Colonic mucosa (tissue), 4 donors: ENCODE measurements at places on chromosomes 7 and 10.

- no peak overlapping the region for H3K4me3 ChIP-seq
- no peak overlapping the region for H3K27ac ChIP-seq
- H3K4me1 ChIP-seq: no peaks in the 10 kb centered on the region
- H3K27me3 ChIP-seq: no peaks in the 10 kb centered on the region
- no peak for DNase-seq
- no peaks in the 10 kb centered on the region for H3K36me3 ChIP-seq
These were observed 250.4 kb upstream of the TCERG1L start for GRCh38 chr10:131561897-131562296.

GRCh38 chr10:498760-499435, 190.6 kb downstream of the DIP2C start:
- no peak for DNase-seq

DNA sequence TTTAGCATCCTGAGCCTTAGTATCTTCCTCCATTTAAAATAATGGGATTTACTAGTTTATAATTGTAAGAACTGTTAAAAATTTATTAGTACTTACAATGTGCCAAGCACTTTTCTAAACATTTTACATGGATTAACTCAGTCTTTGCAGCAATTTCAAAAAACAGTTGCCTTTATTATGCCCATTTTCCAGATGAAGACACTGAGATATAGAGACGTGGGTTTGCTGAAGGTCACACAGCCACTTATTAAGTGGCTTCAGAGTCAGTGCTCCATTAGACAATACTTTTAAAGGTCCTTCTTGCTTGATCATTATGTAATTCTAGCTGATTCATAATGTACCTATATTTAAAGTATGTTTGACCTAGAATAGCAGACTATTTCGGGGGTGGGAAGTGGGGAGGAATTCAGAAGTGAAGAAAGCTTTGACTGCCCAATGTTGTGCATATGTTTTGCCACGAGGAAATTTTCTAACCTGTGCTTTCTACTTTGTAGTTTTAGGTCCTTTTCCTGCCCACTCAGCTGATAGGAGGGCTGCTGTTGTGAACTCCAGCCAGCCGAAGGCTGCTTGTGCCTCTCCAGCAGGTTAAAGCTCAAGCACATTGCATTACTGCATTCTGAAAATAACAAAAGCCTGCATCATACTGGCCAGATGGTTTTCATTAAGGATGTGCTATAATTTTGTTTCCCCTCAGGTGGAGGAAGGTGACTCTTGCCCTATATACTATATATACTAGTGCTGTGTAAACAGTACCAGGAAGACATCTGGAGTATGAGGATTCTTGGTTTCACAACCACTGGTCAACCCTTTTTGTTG, 4.3 kb downstream of the PLEKHA8 start:
- no peaks in the 10 kb centered on the region for H3K27me3 ChIP-seq
- no peak for DNase-seq
- H3K36me3 ChIP-seq: no peaks in the 10 kb centered on the region
- H3K27ac ChIP-seq: no peak overlapping the region
- H3K4me3 ChIP-seq: no peak overlapping the region

GRCh38 chr10:46250481-46250880, 36.3 kb upstream of the ANTXRL start:
- H3K36me3 ChIP-seq: no peaks in the 10 kb centered on the region
- DNase-seq: no peak
- H3K27me3 ChIP-seq: no peaks in the 10 kb centered on the region

DNA sequence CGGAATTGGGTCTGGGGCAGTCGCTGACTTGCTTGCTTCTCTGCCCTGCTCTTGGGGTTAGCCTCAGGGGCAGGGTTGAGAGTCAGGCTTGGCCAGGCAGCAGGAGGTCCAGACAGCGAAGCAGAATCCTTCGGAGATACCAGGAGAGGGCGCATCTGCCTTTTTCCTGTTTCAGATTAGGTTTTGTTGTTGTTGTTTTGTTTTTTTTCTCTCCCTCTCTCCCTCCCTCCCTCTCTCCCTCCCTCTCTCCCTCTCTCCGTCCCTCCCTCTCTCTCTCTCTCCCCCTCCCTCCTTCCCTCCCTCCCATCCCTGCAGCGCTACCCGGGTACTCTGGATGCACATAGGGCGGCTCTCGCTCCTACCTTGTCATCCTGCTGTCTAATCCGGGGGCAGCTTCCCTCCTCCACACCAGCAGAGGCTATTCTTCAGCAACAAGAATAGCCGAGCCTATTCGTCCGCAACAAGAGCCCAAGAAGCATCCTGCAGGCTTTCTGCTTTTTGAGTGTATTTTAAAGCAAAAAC, 758 bp upstream of the OPTN start:
- H3K27me3 ChIP-seq: no peaks in the 10 kb centered on the region
- peak overlapping the region; percentile 76 for H3K4me3 ChIP-seq
- peak overlapping the region; percentile 93 for H3K27ac ChIP-seq
- H3K4me1 ChIP-seq: no peaks in the 10 kb centered on the region
- DNase-seq: peak; percentile 70

DNA sequence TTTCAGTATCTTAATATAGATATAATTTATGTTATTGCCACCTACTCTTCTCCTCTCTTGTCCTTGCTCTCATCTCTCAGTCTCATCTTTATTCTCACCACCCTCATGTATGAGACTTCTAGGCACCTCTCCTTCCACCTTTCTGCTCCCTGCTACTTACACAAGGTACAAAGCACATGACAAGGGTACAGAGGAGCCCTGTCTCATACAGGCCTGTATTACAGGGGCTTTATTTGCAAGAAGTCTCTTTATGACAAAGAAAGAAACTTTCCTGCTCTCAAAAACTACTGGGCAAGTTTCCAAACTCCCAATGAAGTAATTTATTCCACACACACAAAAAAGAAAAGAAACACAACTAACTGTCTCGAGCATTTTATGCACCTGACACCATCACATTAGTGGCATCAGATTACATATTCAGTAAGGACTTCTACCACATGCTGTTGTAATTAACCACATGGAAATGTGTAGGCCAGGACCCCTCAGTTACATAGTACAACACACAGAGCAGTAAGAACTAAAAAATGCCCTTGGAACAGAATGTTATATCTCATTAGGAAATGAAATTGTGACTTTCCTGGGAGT, 253.1 kb downstream of the FZD1 start:
- no peaks in the 10 kb centered on the region for H3K27me3 ChIP-seq
- H3K27ac ChIP-seq: no peak overlapping the region
- H3K36me3 ChIP-seq: no peaks in the 10 kb centered on the region
- no peaks in the 10 kb centered on the region for H3K4me1 ChIP-seq
- no peak for DNase-seq

- DNase-seq: no peak
- H3K27ac ChIP-seq: peak overlapping the region; percentile 84
- no peaks in the 10 kb centered on the region for H3K36me3 ChIP-seq
- H3K4me3 ChIP-seq: peak overlapping the region; percentile 90
- H3K4me1 ChIP-seq: peaks cover 14% of the 10 kb centered on the region
These were observed 2.1 kb upstream of the KAT6B start for GRCh38 chr10:74824184-74824899.

GRCh38 chr10:7397049-7398035, 13.5 kb downstream of the SFMBT2 start:
- no peaks in the 10 kb centered on the region for H3K4me1 ChIP-seq
- DNase-seq: no peak
- no peaks in the 10 kb centered on the region for H3K36me3 ChIP-seq
- H3K4me3 ChIP-seq: no peak overlapping the region
- H3K27ac ChIP-seq: no peak overlapping the region
- no peaks in the 10 kb centered on the region for H3K27me3 ChIP-seq

DNA sequence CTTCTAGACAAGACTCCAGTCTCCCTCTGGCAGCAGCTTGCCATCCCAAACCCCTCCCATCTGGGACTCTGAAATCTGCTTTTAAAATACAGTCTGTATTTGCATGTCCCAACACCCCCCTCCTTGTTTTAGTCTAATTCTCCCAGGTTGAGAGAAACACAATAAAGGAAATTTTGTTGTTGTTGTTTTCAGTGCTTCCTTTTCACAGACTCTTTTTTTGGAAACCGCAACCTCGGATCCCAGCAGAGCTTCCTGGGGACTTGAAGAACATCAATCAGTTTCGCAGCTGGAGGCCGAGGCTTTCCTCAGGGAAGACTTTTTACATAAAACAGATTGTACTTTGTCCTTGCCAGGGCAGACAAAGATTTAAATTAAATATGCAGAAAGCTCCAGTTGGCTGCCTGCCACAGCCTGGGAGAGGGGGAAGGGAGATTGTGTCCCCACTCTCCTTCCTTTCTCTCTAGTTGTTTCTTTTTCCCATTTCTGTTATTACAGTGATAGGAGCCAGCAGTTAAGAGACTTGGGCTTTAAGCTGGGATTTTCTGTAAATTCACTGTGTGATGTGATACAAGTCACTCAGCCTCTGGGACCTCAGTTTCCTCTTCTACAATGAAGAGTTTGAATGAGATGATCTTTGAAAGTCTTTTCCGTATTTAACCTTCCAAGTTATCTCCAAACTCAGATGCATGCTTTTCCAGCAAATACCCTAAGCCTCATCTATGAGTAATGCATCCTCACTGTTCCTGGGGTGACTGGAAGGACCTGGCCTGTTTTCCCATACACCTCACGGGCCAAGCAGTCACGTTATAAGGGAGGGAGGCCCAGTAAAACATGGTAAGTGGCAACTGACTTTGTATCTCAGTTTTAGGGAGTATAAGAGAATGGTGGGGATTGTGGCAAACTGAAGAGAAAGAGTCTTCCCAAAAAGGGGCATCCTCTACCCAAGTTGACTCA, 192.3 kb downstream of the REEP3 start:
- no peaks in the 10 kb centered on the region for H3K36me3 ChIP-seq
- no peaks in the 10 kb centered on the region for H3K27me3 ChIP-seq
- H3K27ac ChIP-seq: peak overlapping the region; percentile 62
- peaks cover 23% of the 10 kb centered on the region for H3K4me1 ChIP-seq
- no peak overlapping the region for H3K4me3 ChIP-seq

DNA sequence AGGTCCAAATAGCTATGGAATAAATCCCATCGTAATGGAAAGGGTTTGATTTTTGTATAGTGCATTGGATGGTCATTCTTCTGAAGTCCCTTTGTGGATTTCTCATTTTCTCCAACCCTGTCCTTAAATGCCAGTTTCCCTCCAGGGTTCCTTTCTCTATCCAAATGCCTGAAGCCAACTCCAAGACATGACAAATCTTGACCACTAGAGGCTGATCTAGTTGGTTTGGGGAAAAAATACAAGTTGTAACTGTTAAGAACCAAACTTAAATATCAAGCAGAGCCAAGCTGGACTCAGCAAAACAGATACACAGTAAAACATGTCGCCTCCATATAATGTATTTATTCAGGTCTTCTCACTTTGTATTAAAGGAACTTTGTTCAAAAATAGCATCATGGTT, 28.7 kb downstream of the FRMD4A start:
- no peak overlapping the region for H3K27ac ChIP-seq
- H3K4me1 ChIP-seq: no peaks in the 10 kb centered on the region
- no peaks in the 10 kb centered on the region for H3K27me3 ChIP-seq

DNA sequence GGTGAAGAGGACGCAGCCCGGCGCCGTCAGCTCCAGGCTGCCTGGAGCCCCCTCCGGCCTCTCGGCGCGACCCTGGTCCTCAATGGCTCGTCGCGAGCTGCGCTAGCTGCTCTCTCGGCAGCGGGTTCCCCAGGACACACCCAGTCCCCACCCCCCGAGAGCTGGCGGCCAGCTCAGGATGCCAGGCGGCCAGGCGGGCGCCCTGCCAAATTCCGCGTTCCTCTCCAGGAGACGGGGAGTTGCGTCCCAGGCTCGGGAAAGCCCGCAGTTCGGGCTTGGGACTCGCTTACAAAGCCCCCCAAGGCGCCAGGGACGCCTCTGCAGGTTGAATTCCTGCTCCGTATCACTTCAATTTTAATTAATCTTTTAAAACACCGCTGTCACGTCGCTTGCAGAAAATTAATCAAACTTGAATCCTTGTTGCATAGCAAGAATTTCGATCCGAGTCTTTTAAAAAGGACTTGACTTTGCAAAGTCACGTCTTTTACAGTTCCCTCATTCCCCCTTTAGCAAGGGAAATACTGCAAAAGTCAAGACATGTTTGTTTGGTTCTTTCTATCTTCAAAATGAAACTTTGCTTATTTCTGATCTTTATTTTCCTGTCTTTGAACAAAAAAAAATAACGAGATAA, 28.2 kb downstream of the SKIDA1 start:
- peak; percentile 96 for DNase-seq
- H3K27me3 ChIP-seq: peaks cover 52% of the 10 kb centered on the region

DNA sequence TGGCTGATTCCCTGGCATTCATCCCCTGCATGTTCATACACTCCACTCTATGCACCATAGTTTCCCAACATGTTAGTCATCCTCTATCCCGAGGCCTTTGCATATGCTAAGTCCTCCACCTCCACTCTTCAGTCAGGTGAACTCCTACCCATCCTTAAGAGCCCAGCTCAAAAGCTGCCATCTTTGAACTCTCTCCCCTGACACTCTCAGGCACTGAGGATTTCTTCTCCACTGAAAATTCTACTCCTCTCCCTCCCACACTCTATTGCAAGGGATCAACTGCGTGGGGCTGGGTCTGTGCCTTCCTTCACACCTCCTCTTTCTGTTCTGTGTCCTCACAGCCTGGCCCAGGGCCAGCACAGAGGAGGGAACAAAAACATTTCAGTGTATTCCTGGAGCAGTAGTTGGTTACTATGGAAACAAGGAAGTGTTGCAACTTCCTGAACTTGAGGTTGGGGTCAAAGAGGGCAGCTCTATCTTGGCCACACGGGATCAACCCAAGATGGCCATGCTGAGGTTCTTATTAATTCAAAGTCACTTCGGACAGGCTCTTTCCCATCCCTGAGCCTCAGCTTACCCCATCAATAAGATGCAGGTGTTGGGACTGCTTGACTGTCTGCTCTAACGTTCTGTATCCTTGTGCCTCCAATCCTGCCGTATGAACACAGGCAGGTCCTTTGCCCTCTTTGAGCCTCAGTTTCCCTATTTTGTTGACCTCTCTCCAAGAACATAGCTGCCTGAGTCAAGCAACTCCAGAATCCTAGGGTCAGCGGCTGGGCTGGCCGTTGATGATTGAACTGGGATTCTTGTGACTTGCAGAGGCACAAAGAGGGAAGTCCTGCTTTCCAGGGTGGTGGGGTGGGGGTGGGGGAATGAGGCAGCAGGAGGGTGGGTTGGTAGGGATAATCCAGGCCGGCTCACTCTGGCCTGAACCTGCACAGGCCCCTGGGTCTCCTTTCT, 15.5 kb downstream of the ZMIZ1 start:
- peaks cover 53% of the 10 kb centered on the region for H3K4me1 ChIP-seq
- H3K27me3 ChIP-seq: no peaks in the 10 kb centered on the region
- H3K36me3 ChIP-seq: no peaks in the 10 kb centered on the region
- H3K27ac ChIP-seq: peak overlapping the region; percentile 57
- H3K4me3 ChIP-seq: no peak overlapping the region
- DNase-seq: peak; percentile 93

DNA sequence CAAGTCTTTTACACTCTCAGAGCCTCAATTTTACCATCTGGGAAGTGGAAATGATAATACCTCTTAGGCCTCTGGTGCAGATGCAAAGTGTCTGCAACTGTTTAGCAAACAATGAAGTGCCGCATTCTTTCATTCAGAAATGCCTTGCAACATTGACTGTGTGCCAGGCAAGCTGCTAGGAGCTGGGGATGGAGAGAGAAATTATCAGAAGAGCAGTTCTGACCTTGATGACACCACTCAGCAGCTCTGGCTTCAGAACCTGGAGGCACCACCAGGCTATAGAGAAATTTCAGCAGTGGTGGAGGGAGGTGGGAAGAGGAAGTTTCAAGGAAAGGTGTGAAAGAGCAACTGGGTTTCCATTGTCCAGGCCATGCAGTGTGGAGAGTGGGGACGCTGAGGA, 78.1 kb upstream of the HABP2 start:
- no peak overlapping the region for H3K27ac ChIP-seq
- H3K27me3 ChIP-seq: no peaks in the 10 kb centered on the region
- no peak for DNase-seq
- no peak overlapping the region for H3K4me3 ChIP-seq

- H3K27me3 ChIP-seq: no peaks in the 10 kb centered on the region
- no peaks in the 10 kb centered on the region for H3K4me1 ChIP-seq
- H3K4me3 ChIP-seq: no peak overlapping the region
- no peaks in the 10 kb centered on the region for H3K36me3 ChIP-seq
- no peak for DNase-seq
- H3K27ac ChIP-seq: no peak overlapping the region
These were observed 229.8 kb downstream of the DNAJB6 start for GRCh38 chr7:157566631-157567006.
